Stimulated activated CD4-positive, alpha-beta T cell treated with anti-CD3 and anti-CD28 coated beads, Interleukin-1b, Interleukin-23, amount 100 ng/mL, for 1 hour (primary cell): ENCODE measurements at places on chromosomes 2 and 18.

DNA sequence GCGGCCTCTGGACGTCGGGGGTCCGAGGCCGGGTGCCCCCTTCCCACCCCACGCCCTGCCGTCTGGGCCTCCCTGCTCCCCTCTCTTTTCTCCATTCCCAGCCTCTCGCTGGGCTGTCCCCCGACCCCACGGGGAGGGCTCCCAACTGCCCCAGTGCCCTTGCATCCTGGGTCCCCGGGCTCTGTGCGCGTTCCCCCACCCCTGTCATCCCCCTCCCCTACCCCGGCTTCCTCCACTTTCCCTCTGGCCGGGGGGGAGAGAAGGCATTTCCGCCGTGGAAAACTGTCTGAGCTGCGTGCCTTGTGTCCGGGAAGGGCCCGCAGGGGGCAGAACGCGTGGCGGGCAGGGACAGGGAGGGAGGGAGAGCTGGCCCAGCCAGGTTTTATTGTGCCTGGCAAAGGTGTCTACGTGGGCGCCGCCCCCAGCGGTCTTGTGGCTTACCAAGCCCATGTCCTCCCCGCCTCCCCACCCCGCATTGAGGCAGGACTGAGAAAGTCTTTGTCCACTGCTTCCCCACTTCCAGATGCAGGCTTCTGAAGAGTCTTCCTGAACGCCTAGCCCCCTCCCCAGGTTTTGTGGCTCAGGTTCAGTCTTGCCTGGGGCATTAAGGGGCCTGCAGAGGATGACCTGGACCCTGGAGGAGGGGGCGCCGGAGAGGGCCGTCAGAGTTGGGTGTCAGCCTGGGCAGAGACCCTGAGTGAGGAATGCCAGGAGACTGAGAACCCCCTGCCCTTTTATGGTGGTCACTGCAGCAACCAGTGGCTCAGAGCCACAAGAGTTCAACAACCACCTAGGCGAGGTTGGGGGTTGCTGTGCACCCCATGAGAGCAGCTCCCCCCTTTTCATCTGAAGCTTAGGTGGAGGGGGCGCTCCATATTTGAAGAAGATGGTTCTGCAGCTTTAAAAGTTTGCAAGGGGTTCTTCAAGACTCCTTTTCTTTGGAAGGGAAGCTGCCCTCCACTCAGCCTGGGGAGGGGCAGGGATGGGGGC is 1.3 kb downstream of the ITM2C start:
- no peak for DNase-seq

- no peak for DNase-seq
Observed at GRCh38 chr2:234843411-234843810, 108.4 kb upstream of the SH3BP4 start.

DNA sequence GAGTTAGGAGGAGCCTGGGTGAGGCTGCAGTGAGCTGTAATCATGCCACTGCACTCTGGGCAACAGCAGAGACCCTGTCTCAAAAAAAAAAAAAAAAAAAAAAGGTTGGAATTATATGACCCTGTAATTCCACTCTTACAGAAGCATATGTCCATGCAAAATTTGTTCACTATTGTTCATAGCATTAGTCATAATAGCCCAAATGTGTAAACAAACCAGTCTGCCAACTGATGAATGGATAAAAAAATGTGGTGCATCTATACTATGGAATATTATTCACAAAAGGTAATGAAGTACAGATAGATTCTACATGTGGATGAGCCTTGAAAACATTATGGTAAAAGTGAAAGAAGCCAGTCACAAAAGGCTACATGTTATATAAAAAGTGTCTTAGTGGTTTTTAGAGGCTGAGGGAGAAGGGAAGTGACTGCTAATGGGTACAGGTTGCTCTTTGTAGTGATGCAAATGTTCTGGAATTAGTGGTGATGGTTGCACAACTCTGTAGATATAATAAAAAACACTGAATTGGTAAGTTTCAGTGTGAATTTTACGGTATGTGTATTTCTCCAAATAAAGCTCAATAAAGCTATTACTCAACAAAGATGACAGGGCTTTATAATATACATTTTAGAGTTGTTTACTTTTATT is 9.4 kb downstream of the COA5 start:
- no peak for DNase-seq

DNA sequence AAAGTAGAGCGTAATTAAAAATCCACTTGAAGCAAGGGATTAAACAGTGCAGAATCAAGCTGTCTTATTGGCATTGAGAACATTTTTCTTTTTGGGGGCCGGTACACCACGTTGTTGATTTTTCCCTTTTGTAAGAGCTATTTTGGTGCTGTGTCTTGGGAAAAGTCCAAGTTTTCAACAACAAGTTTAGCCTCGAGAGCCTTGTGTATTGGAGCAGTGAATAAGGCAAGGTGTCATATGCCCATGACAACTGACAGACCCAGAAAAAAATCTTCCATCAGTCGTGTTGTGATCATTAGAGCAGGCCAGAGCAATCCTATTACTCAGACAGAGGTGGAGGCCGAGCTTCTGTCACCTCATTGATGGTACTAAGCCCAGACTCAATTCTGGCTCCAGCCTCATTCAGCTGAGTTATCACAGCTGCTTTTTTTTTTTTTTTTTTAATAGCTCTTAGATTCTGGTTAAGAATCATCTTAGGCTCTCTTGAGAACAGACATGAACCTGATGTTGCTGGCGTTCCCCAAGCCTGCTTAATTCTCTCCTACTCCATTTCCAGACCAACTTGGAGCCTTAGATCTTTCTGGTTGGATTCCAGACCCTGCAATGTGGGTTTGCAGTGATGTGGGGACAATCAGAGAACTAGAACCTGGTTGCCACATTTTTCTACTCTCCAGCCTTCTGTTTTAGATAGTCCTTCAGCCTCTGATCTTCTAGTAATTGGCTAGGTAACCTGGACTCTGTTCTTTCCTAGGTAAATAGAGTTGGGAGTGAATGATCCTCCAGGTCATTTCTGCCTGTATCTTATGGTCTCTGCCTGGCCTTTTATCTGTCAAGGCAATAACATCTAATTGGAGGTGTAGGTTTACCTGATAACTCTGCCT is 43.1 kb downstream of the MOGAT1 start:
- DNase-seq: no peak

- no peak for DNase-seq
Observed at GRCh38 chr2:59025157-59025757, 784.1 kb upstream of the FANCL start.

- DNase-seq: no peak
Observed at GRCh38 chr2:9030841-9031240, 27.4 kb upstream of the MBOAT2 start.

DNA sequence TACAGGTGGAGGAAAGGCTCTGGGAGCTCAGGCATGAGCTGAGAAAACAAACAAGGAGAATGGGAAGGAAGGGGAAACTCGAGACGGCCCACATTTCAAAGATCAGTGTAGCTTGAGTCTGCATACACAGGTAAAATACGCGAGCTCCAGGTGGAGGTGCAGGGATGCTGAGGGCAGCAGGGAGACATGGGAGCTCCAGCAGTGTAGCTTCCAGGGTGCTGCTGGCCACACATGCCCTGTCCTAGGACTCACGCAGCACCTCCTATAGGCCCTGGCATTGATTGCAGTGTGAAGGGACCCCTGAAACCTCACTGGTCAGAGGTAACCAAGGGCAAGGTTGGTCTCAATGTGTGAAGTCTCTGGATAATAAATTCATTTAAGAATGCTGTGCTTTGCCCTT is 362.8 kb upstream of the HS6ST1 start:
- no peak for DNase-seq

GRCh38 chr18:29912351-29912750 is 1130.2 kb downstream of the DSC3 start:
- no peak for DNase-seq

- DNase-seq: no peak
Observed at GRCh38 chr2:58098254-58099095, 51.9 kb downstream of the VRK2 start.

DNA sequence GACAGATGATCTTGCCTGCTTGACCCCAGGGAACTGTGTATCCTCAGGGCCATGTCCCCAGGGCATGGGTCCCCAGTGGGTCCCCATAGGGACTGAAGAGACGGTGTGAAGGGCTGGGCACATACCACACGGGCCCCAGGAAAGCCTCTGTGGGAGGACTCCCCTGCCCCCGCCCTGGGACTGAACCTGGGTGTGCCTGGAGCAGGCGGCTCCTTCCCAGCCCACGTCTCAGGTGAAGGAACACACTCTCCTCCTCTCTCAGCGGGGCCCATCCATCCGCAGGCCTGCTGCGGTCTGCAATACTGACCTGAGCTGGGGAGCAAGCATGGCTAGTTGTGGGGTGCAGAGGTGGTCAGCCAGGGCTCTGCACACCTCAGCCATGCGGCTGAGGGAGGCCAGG is 45.2 kb downstream of the KIF1A start:
- DNase-seq: no peak
